Panc1 (cell line): ENCODE measurements at places on chromosomes 1 and 21. TPM values are rescaled to one million over a fixed set of nuclear protein-coding genes. Genes with fewer than 3 reads are reported as not detected.

GRCh38 chr1:58496042-58496441, 50.5 kb downstream of the OMA1 start:
- no peak overlapping the region for H3K27ac ChIP-seq
- H3K36me3 ChIP-seq, result no peaks in the 10 kb centered on the region; the same call in 1 of the 2 replicates
- no peak overlapping the region for H3K4me3 ChIP-seq
- H3K27me3 ChIP-seq, result no peaks in the 10 kb centered on the region
- no peaks in the 10 kb centered on the region for H3K4me1 ChIP-seq

GRCh38 chr1:27342778-27343638, 1.2 kb downstream of the SYTL1 start:
- no peak overlapping the region; the same call in 1 of the 2 replicates for H3K27ac ChIP-seq
- no peak for DNase-seq
- peaks cover 19% of the 10 kb centered on the region for H3K4me1 ChIP-seq
- H3K36me3 ChIP-seq, result no peaks in the 10 kb centered on the region
- H3K27me3 ChIP-seq, result no peaks in the 10 kb centered on the region
- H3K4me3 ChIP-seq, result no peak overlapping the region

GRCh38 chr1:208254862-208255261, 10.7 kb upstream of the PLXNA2 start:
- H3K27me3 ChIP-seq, result peaks cover 4% of the 10 kb centered on the region
- no peak overlapping the region for H3K27ac ChIP-seq
- H3K4me3 ChIP-seq, result no peak overlapping the region
- no peak for DNase-seq
- H3K4me1 ChIP-seq, result no peaks in the 10 kb centered on the region

- no peak for DNase-seq
- H3K4me3 ChIP-seq, result no peak overlapping the region
- no peaks in the 10 kb centered on the region for H3K27me3 ChIP-seq
- H3K36me3 ChIP-seq, result no peaks in the 10 kb centered on the region
Measured at GRCh38 chr1:189821833-189822232, 655.8 kb downstream of the BRINP3 start.

GRCh38 chr1:232615306-232615800, 14.6 kb downstream of the SIPA1L2 start:
- no peaks in the 10 kb centered on the region for H3K27me3 ChIP-seq
- no peaks in the 10 kb centered on the region for H3K36me3 ChIP-seq
- no peak overlapping the region for H3K4me3 ChIP-seq
- no peak for DNase-seq

The KCNE1 gene
- not detected for total RNA-seq

DNA sequence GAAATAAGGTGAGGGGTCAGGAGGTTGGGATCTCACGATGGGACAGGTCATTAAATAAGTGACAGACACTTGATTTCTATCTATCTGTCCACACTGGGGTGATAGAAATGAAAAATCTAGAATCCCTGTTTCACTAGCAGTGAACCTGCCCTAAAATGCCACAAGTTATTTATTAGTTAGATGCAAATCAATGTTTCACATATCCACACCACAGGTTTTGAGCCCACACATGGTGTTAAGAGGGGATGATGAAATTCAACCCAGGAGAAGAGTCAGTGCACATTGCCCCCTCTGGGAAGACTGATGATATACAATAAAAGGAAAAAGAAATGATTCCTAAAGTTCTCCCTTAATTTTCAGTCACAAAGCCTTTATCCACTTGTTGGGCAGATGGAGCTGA, 10.1 kb upstream of the NTPCR start:
- no peak overlapping the region for H3K4me3 ChIP-seq
- DNase-seq, result no peak
- H3K27me3 ChIP-seq, result peaks cover 2% of the 10 kb centered on the region; the same call in 1 of the 2 replicates
- no peaks in the 10 kb centered on the region for H3K36me3 ChIP-seq

- H3K27me3 ChIP-seq, result no peaks in the 10 kb centered on the region
- no peak for DNase-seq
- H3K4me1 ChIP-seq, result no peaks in the 10 kb centered on the region
- H3K4me3 ChIP-seq, result no peak overlapping the region
Measured at GRCh38 chr1:153598309-153599172, 14.4 kb downstream of the S100A16 start.

- H3K4me1 ChIP-seq, result peaks cover 4% of the 10 kb centered on the region; the same call in 1 of the 2 replicates
- H3K4me3 ChIP-seq, result no peak overlapping the region
- H3K36me3 ChIP-seq, result no peaks in the 10 kb centered on the region
- H3K27ac ChIP-seq, result no peak overlapping the region
- DNase-seq, result no peak
- no peaks in the 10 kb centered on the region for H3K27me3 ChIP-seq
Measured at GRCh38 chr1:52264530-52265115, 101.4 kb downstream of the CC2D1B start.

The BMP8B gene
- 3.7 TPM for total RNA-seq

The DNASE2B gene
- total RNA-seq, result not detected

DNA sequence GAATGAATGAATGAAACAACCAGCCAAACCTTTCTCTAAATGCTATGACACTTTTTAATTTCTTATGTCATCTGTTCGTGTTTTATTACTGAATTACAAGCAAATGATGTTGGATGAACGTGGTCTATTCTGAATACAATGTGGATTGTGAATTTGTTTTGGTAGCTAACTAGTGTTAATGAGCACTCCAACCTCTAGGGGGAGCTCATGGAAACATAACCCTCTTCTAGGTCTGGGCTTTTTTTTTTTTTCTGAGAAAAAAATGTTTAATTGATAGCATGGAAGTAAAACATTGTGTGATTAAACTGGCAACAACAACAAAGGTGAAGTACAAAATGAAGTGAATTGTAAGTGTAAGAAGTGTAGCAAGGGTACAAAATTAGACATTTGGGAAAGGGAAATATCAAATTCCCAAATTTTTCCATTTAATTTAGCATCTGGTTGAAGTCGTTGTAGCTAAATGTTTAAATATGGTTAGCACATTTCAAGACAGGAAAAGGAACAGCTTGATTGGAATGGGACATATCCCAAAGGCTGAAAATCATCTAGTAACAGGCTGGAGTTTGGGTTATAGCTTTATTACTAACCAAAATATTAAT, 42.6 kb upstream of the PTGS2 start:
- no peaks in the 10 kb centered on the region for H3K27me3 ChIP-seq
- no peaks in the 10 kb centered on the region for H3K36me3 ChIP-seq
- H3K27ac ChIP-seq, result no peak overlapping the region

DNA sequence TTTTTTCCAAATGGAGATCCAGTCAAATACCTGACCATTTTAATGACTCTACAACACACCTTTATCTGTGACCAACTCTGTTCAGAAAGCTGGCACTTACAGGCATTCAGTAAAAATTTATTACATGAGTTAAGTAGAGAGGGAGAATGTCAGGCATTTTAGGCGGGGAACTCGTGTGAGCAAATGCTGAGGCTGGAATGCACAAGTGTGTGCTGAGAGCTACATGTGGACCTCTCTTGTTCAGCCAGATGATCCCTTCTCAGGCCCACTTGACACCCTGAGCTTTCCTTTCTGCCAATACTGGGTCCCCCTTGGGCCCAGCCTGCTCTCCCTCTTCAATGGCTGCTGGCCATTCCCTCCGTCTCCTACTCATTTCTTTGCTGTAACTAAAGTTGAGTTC, 11.7 kb downstream of the PPIH start:
- peaks cover 17% of the 10 kb centered on the region for H3K36me3 ChIP-seq
- no peak for DNase-seq
- H3K27ac ChIP-seq, result no peak overlapping the region

- no peak overlapping the region for H3K4me3 ChIP-seq
- no peak for DNase-seq
- no peaks in the 10 kb centered on the region for H3K27me3 ChIP-seq
- no peaks in the 10 kb centered on the region for H3K4me1 ChIP-seq
- H3K27ac ChIP-seq, result no peak overlapping the region
Measured at GRCh38 chr1:114011796-114012195, 32.5 kb downstream of the OLFML3 start.

GRCh38 chr1:222620566-222620965, 2.7 kb downstream of the MIA3 start:
- H3K27me3 ChIP-seq, result no peaks in the 10 kb centered on the region
- no peak overlapping the region for H3K4me3 ChIP-seq
- no peak for DNase-seq
- peaks cover 16% of the 10 kb centered on the region for H3K4me1 ChIP-seq
- H3K27ac ChIP-seq, result no peak overlapping the region

The PTGS2 gene
- total RNA-seq, result not detected

The HORMAD1 gene
- not detected for total RNA-seq

The NUDC gene
- 161 TPM for total RNA-seq

GRCh38 chr1:147892731-147893214, 9.8 kb upstream of the GJA8 start:
- H3K36me3 ChIP-seq, result no peaks in the 10 kb centered on the region
- no peaks in the 10 kb centered on the region for H3K27me3 ChIP-seq
- peak; percentile 56 for DNase-seq
- no peak overlapping the region for H3K27ac ChIP-seq
